ENCODE measurements at places on chromosomes 11 and 22.

DNA sequence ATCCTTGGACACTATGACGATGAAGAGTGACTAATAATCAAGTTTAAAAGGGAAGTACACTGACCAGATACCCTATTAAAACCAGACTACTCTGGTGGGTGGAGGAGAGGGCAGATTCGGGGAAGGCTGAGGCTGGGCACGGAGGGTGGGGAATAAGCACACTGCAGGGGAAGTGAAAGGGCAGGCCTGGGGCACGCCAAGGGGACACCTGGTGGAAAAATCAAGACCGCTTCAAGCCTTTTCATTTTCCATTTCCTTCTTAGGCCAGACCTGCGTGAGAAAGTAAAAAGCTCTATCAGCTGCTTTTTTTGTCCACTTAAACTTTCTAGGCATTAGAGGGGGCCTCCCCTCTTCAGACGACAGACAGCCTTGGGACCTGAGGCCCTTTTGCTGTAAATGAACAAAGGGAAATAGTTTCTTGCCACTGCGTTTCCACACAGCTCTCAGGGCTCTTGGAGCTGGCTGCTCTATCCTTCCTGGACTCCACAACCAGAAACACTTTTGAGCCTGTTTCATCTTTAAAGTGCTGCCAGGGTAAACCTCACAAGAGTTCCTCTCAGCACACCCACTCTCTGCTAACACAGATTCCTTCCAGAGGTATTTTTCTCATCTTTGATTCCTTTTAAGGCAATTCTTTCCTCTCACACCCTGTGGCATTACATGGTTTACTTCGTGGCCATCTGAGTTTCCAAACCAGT is 25.0 kb upstream of the SERPIND1 start:
- no peak for DNase-seq

DNA sequence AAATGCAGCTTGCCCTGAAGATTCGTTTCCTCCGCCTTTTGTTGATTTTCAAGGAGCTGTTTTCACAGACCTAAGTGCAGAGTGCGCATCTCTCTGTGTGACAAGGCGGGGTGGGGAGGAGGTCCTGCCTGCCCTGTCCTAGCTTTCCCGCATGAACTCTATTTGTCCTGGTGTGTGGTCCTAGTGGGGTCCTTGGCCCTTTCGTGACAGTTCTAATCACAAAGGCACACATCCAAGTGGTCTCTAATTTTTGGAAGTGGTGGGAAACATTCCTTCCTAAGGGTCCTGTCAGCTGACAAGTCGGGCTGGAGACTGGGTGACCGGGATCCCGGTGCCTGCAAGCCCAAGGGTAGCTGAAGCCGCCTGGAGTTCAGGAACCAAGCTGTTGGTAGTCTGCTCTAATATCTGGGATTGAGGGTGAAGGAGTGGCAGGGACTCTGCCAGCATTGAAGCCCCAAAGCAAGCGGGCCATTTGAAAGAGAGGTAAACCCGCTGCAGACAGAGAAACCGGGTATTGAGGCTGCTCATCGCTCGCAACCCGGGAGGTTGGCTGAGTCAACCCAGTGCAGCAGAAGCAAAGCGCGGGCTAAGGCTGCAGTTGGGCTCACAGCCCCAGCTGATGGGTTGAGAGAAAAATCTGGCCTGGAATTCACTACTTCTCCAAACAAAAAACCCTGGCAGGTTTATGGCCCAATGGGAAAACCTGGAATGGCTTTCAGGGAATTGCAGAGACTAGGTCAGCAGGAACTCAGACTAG is 28.1 kb upstream of the FBXO3 start:
- no peak for DNase-seq

GRCh38 chr11:45091563-45092403 is 54.7 kb upstream of the PRDM11 start:
- no peak for DNase-seq

DNA sequence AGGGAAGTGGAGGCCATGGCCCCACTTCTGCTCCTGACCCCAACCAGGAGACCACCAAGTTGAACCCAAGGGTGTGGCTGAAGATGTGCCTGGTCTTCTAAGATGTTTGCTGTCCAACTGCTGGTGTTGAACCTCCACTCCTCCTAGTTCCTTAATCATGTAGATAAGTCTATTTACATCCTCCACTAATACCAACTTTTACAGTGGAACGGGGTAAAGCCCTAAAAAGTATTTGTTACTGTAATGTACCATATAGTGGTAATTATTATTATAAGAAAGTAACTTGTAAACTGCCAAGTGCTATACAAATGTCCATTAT is 19.0 kb upstream of the RASSF10 start:
- no peak for DNase-seq

DNA sequence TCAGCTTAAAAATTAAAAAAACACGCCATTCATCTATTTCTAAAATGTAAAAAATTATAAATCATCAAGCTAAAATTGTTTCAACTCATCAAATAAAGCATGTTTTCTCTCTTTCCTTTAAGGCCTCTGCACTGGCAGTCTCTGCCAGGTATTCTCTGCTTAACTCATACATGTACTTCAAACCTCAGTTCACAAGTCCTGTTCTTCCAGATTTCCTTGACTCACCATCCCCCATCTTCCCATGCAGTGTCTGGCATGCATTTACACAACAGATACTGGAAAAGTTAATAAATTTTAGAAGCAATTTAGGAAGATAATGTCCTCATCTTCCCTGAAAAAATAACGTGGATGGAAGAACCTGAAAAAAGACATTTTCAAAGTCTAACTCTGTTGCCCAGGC is 32.5 kb downstream of the CSTF3 start:
- DNase-seq, result no peak

- DNase-seq, result no peak
Observed at GRCh38 chr22:45537734-45538181, 35.1 kb downstream of the FBLN1 start.

GRCh38 chr11:93089474-93090102 is 108.2 kb downstream of the SLC36A4 start:
- DNase-seq, result no peak

- no peak for DNase-seq
Observed at GRCh38 chr11:130216221-130216550, 56.6 kb downstream of the ST14 start.

DNA sequence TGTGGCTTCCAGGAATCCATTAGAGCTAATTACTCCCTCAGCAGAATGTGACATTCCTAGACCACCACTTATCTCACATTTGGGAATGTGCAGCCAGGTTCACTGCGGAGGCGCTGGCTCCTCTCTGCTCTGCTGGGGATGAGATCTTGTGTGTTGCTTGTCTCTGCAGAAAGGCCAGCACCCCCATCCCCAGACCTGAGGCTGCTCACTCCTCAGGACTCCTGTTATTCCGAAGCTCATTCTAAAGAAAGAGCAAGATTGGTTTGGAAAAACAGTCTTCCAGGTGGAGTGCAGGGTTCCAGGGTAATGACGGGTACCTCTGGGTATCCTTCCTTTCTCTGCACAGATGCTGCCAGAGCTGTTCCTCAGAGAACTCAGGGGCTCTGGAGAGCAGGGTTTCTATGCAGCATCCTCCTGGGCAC is 20.8 kb downstream of the RSPH14 start:
- DNase-seq, result no peak

DNA sequence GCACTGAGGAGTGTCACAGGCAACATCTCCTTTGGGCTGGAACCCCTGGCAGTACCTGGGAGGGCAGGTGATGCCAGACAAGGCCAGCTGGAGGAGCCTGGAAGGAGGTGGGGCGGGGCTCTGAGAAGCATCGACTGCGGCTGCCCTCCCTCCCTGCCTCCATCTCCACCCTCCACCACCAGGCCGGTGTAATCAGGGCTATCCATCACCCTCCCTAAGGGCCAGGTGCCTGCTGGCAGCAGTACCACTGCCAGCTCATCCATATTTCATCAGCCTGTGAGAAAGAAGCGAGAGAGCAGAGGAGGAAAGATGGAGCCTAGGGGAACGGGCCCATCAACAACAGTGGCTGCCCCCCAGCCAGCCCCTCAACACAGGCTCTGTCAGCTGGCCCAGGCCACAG is 51.4 kb upstream of the RASD2 start:
- DNase-seq, result no peak

DNA sequence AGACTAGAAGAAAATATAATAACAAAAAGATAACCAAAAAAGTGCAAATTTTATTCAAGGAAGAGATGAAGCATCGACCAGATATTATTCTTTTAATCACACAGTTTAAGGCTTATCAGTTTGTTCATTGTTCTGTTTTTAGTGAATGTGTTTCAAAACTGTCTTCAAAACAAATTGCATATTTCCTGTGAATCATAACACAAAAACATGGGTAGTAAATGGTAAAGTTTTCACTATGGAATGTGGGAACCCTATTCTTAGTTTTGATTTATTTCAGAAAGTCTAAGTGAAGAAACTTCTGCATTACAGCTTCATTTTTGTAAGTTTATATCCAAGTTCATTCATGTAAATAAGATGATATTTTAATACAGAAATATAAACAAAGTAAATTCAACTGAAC is 207.6 kb upstream of the LUZP2 start:
- no peak for DNase-seq

GRCh38 chr11:1129143-1129610 is 28.6 kb upstream of the MUC5AC start:
- no peak for DNase-seq

DNA sequence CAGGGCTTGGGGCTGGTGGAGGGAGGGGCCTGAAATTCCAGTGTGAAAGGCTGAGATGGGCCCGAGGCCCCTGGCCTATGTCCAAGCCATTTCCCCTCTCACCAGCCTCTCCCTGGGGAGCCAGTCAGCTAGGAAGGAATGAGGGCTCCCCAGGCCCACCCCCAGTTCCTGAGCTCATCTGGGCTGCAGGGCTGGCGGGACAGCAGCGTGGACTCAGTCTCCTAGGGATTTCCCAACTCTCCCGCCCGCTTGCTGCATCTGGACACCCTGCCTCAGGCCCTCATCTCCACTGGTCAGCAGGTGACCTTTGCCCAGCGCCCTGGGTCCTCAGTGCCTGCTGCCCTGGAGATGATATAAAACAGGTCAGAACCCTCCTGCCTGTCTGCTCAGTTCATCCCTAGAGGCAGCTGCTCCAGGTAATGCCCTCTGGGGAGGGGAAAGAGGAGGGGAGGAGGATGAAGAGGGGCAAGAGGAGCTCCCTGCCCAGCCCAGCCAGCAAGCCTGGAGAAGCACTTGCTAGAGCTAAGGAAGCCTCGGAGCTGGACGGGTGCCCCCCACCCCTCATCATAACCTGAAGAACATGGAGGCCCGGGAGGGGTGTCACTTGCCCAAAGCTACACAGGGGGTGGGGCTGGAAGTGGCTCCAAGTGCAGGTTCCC is at the start of gene APOC3:
TSS of gene APOC3 (plus strand) at position 383 of the 659 bp plus-strand sequence. CDS start 676 bp downstream, outside the sequence.
- DNase-seq, result no peak

DNA sequence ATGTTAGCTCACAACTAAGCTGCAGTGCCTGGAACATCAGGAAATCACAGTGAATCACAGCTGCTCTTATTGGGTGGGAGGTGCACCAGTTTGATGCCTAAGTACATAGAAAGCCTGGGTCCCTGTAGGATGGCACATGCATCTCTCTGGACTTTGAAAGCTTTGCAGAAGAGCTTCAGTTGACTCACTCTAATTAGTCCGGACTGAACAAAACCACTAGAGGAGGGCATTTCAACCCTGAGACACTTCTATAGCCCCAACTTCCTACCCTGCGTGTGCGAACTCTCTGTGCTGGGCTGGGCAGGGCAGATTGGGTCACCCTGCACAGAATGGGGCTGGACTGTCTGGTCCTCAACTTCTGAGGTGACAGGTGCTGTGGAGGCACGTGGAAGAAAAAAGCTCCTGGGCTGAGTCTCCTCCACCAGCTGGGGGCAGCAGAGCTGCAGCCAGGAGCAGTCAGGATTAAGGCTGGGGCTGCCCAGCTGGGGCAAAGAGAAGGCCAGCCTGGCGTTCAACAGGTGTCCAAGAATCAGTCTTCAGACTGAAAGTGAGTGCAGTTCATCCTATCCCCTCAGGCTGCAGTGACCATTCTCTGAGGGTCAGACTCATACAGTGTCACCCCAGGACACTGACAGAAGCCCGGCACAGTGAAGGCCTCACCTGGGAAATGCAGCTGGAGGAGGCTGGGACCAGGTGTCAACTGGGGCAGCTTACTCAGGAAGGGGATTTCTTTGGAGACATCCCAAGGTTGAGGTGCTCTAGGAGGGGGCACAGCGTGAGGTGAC is 22.1 kb downstream of the GGTLC2 start:
- no peak for DNase-seq

GRCh38 chr11:111719379-111719778 is 46.8 kb downstream of the PPP2R1B start:
- no peak for DNase-seq

DNA sequence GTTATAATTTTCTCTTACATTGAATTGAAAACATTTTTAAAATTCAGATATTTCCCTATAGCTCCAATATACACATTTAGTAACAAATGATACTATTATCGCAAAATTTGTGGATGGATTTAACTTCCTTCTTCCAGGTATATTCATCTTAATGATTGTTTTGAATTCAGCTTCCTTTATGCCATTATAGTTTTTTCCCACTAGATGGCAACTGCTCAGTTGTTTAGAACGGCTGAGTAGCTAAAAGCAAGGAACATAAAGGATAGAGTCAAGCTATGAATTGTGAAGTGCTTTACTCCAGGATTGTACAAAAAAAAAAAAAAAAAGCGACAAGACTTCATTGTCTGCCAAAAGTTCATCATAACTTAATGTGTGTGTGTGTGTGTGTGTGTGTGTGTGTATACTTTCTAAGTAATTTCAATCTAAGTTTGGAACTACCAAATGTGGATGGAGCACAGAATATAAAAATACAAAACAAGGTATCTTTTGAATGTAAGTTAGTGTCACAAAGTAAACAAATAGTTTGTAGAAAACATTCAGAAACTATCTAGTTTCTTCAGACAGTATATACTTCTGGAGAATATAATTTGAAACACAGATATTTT is 846.4 kb downstream of the DLG2 start:
- no peak for DNase-seq

DNA sequence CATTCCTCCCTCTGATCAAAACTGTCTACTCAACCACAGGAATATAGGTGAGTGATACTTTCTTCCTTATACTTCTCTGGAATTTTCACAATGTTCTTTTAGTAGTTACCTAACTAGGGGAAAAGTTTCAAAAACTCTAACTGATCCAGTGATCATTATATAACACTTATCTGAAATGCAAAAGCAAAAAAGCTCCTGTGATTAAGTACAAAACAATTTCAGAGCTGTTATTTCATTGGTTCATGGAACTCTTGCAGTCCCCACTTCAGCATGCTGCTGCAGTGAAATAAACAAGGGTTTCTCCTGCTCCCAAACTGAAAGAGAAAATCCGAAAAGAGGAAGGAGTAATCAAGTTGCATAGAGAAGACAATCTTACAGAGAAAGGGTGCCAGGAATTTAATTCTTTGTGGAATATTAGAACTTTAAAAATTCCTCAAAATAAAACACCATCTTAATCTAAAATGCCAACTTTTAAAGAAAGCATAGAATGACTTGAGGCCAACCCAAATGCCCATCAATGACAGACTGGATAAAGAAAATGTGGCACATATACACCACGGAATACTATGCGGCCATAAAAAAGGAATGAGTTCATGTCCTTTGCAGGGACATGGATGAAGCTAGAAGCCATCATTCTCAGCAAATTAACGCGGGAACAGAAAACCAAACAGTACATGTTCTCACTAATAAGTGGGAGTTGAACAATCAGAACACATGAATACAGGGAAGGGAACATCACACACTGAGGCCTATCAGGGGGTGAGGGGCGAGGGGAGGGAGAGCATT is 20.3 kb downstream of the PPP2R1B start:
- DNase-seq, result no peak

GRCh38 chr11:87892291-87892690 is 283.0 kb downstream of the RAB38 start:
- DNase-seq, result no peak

- no peak for DNase-seq
Observed at GRCh38 chr11:124970925-124971324, 16.9 kb downstream of the CCDC15 start.

- DNase-seq, result no peak
Observed at GRCh38 chr11:26704249-26704648, 17.6 kb downstream of the SLC5A12 start.

- no peak for DNase-seq
Observed at GRCh38 chr22:23519442-23520157, 60.5 kb downstream of the IGLL1 start.

All from CD4-positive, alpha-beta memory T cell (primary cell).